ENCODE measurements at places on chromosomes 3 and 15.
A peak's percentile ranks its signal among the peaks of the same experiment; 100 is the strongest.

- no peak for DNase-seq
These were observed 40.2 kb upstream of the ZFAND6 start for GRCh38 chr15:80019168-80019745.

GRCh38 chr3:137207616-137208015, 249.8 kb downstream of the IL20RB start:
- DNase-seq, result no peak

DNA sequence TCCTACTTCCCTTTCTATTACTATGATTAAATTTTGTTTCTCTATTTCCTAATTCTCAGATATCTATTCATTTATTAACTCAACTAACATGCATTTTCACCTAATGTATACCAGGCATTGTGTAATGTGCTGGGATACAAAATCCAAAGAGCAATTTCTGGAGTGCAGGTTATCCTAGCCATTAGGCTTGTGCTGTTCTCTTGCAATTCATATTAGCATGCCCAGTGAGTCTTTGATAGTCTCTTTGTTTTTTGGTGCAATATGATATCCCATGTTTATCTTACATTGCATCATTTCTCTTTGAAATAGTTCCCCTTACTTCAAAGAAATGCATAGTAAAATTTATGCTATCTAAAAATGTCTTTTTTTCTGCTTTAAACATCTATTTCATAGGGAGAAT, 13.9 kb upstream of the DPPA4 start:
- no peak for DNase-seq

DNA sequence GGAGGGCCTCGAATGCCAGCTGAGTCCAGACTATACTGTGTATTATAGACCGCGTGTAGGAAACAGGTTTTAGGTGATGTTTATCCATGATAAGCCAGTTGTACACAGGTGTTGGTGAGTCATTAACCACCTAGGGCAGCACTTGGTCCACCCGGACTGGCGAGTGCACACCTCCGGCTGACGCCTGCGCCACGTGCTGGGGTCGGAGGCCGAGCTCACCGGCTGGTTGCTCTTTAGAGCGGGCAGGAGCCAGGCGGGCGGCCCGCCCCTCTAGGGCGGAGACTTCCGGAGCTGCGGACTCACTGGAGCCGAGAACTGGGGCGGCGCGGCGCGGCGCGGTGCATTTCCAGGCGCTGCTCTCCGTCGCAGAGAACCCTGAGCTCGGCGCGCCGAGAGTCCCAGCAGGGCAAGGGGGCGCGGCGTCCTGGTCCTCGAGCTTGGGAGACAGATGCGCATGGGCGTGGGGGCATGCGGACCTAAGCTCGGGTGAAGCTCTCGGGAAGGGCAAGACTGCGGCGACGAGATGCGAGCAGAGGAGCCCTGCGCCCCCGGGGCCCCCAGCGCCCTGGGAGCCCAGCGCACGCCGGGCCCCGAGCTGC, at the start of gene ESYT3:
Gene ESYT3 (plus strand): TSS at position 341 of the 599 bp plus-strand sequence. CDS start 183 bp downstream, at position 524.
- peak; percentile 59 for DNase-seq

DNA sequence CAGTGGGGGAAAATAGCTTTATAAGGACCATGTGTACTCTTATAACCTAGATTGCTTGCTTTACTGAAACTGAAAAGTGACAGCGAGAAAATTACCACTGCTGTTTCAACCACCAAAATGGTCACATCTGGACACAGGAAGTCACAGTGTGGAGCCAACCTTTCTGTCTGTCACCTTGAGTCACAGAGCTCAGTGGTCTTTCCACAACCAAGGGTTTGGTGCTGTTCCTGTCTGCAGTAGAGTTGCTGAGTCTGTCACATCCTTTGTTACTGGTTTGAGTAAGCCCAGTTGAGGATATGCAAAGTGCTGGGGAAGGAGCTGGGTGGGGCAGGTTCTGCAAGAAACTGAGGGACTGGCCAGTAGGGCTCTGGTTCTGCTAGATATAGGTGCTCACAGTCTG, 139.1 kb upstream of the EIF1B start:
- DNase-seq, result no peak

DNA sequence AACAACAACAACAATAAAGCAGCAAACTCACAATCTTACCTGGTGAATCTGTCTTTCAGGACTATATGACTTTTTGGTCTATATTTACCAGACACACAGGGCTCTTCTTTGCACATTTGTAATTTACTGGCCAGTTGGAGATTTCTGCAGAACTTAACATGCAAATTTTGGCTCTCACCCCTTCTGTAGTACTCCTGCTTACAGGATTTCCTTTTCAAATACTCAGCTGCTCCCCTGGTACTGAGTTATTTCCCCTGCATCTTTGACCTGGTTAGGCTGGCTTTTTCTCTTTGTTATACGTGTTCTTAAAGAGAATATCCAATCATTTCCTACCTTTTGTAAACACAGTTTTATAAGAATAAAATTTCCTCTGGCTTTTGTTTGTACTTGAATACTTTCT, 228.0 kb downstream of the MBNL1 start:
- DNase-seq, result no peak

GRCh38 chr15:87959080-87959479, 297.5 kb downstream of the NTRK3 start:
- DNase-seq, result no peak

DNA sequence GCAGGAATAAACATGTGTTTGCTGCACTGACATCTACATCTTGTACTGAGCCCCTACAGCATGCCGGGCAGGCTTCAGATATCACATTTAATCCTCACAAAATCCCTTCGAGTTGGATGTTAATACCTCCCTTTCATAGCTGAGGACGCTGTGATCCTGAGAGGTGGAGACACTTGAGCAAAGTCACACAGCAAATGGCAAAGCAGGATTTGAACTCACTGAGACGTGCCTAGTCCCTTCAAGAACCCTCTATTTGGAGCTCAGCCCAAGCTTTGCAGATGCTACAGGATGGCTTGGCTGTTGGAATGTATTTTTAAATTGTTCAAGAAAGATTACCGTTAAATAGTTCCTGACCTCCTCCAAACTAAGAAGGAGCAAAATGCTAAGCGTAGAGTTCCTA, 64.6 kb upstream of the SLC6A6 start:
- no peak for DNase-seq

GRCh38 chr3:123143669-123144411, 57.9 kb upstream of the SEC22A start:
- DNase-seq, result no peak

GRCh38 chr3:65330072-65330471, 642.3 kb upstream of the ADAMTS9 start:
- no peak for DNase-seq

- DNase-seq, result no peak
These were observed 124.8 kb downstream of the LIPC start for GRCh38 chr15:58556541-58556940.

DNA sequence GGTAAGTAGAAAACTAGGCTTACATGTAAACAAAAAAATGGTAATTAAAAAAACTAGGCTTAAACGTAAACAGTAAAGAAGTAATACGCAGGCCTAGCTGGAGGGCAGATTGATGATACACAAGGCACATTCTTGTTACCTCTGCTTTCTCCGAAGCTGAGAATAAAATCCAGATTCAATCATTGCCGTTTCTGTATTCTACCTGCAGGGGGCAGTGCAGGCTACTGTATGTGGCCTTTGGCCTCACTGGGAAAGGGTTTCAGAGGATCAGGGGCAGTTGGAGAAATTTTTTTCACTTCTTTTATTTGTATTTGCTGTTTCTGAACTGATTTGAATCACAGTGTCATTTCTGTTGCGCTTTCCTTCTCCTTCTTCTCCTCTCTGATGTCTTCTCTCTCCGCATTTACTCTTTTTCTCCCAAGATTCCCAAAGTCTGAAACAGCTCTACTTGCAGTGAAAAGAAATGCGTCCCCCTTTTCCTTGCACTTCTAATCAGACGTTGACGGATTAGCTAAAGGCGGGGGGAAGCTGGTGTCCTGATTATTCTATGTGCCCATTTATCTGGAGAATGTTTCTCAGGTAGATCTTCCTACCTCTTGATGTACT, 67.1 kb upstream of the MCTP2 start:
- peak; percentile 55 for DNase-seq

GRCh38 chr3:120552184-120553172, 43.7 kb upstream of the NDUFB4 start:
- no peak for DNase-seq

GRCh38 chr3:134340982-134341365, 33.3 kb downstream of the AMOTL2 start:
- no peak for DNase-seq

DNA sequence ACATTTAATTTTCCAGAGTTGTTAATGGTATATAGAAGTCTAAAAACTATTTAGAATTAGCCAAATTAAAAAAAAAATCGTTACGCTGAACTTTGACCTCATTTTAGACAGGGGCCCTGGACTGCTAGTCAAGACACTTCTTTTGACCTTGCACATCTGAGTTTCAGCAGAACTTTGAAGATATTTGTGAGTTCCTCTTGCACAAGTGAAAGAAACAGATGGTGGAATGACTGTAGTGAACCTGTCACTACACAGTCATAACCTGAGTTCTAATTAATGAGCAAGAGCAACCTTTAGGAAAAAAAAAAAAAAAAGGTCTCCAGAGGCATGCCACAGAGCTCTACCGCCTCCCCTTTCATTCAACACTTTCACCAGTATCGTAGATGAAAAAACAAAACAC, 5.3 kb downstream of the MYO5C start:
- no peak for DNase-seq

DNA sequence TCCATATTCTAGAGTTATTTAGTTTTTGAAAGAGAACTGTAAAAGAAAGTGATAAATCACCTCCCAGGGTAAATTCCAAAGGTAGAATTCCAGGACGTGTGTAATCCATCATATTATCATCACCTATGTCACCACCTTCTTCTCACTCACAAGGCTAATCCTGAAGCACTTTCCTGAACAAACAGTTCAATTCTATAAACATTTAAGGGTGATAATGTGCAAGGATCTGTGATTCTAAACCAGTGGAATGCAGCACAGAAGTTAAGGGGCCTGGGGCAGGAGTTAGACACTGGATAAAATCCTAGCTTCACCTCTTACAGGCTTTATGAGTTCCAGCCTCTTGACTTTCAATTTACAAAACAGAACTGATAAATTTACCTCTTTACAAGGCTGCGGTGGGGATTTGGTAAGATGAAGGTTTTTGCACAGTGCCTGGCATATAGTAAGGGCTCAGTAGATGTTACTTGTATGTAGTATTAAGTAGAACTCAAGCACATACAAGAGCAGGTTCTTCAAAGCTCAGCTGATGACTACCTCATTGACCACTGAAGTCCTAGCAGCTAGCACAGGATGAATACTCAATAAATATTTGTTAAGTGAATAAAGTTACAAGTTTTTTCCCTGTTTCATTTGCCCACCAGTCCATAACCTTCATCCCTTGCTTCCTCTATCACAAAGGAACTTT, 47.3 kb upstream of the CCDC80 start:
- no peak for DNase-seq

DNA sequence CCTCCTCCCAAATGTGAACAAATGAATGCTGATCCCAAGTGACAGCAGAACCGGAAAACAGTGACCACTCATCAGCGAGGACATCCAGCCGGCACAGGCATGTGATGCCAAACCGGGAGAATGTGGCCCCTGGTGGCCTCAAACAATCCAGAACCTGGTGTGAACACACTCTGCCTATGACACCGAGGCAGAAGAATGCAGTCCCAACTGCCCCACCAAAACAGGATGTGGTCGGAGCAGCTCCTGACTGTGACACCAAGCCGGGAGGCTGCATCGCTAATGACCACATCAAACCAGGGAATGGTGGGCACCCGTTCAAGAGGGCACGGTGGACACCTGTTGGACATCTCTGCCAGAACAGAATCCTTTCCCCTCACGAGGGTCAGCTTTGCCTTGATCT, 15.4 kb downstream of the SCN5A start:
- DNase-seq, result no peak

DNA sequence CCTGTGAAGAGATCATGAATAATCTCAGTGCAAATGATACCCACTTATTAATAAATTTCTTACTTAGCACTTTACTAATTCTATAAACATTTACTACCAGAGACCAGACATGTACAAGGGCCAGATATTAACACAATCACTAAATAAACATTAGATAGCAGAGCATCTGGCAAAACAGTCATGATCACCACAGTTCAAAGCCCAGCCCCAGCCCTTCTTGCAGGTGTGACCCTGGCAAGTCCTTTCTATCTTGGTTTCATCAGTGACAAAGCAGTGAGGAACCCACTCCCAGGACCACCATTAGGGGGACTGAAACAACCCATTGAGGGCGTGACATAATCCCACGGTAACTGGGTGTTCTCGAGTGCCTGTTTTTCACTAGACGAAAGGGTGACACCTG, 11.6 kb downstream of the ZXDC start:
- no peak for DNase-seq

DNA sequence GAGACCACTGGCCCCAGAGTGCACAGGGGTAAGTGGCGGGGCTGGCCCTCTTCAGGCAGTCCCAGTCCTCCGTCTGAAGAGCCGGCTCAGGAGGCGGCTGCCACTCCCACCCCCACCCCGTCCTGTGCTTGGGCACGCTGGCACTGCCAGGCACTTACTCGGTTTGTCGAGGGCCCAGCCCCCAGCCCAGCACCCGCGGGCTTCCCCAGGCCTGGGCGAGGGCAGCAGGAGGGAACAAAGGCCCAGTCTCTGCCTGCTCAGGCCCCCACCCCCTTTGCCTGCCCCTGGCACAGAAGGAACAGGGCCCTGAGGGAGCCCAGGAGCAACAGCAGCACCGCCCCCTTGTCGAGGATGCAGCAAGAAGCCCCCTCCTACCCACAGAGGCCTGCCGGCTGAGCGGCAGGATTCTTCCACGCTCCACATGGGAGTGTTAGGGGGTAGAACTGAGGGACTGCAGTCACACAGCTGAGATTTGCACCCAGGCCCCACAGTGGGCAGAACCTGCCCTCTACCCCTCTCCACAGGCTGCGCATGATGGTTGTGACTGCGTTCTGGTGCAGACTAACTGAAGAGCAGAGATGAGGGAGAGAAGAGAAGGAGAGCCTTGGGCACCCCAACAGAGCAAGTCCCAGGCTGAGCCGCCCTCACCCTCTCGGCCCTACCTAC, 8.9 kb downstream of the DUSP7 start:
- no peak for DNase-seq

DNA sequence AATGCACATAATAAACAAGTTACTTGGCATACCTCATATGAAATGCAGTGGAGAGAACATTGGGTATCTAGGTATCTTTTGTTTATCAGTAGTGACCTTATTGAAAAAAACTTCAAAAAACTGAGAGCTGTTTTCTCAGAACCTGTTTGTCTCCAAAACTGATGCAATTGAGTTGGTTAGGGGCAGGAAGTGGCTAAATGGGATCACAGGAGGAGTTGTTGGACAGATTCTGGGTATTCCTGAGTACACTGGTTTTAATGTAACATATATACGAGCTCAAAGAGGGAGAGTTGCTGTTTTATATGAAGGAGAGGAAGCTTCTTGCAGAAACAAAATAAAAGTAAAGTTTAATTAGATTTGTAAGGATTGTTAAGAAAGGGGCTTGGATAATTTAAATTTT, 159.5 kb downstream of the C3orf70 start:
- DNase-seq, result no peak

GRCh38 chr15:65189102-65189740, 4.1 kb upstream of the CLPX start:
- no peak for DNase-seq

- DNase-seq, result no peak
These were observed 12.4 kb upstream of the CHRM5 start for GRCh38 chr15:33955945-33956344.

GRCh38 chr3:180743813-180744590, 64.7 kb upstream of the CCDC39 start:
- no peak for DNase-seq

GRCh38 chr3:123090728-123091531, 24.1 kb downstream of the PDIA5 start:
- DNase-seq, result no peak
